Activated naive CD4-positive, alpha-beta T cell treated with Interleukin-2 at 50 U/mL for 16 hours (primary cell): ENCODE measurements at places on chromosomes 13 and 19.

DNA sequence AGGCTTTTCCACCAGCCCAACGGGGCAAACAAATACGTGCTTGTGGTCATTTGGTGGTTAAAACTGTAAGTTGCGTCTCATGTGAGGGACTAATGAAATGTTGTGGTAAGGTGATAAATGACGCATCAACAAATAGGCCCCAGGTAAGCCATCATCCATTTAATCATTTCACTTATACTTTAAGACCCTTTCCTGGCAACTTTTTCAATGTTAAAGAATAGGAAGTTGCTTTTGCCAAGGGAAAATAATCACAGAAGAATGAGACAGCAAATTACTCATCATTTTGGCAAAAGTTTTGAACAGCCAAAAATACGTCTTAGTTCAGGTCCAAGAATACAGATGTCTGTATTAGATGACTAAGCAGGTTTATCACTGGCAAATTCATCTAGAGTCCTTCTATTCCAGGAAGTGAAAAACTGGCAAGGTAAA is 660.4 kb downstream of the SLITRK1 start:
- DNase-seq, result no peak

GRCh38 chr13:38394777-38395496 is 45.3 kb downstream of the UFM1 start:
- no peak for DNase-seq

DNA sequence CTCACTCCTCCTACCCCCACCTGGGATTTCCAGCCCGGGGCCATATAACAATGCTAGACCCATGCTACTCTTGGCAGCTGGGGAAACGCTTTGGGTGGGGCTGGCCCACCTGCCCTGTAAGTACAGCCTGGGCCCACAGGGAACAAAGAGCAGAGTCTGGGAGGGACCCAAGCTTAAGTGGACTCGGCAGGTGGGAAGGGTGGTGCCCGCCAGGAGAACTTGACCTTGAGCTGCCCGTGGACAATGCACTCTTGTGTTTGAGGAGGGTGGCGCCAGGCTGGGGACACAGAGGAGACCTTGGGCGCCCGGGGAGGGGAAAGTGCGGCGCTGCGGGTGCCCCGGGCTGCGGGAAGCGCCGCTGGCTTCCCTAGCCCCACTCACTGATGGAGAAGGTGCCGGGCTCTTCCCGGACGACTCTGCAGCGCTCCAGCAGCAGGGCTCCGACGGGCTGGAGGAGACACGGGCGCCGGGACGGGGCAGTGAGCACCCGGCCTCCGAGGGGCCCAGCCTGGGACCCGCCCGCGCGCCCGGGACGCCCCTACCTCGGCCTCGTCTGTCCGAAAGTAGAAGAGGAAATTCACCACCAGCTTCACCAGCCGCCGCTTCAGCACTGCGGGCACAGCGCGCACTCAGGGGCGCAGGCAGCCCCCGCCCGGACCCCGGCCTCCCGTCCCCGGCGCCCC is 607 bp downstream of the PLEKHJ1 start:
- DNase-seq, result no peak

GRCh38 chr13:48906200-48906599 is 69.5 kb upstream of the FNDC3A start:
- DNase-seq, result no peak

DNA sequence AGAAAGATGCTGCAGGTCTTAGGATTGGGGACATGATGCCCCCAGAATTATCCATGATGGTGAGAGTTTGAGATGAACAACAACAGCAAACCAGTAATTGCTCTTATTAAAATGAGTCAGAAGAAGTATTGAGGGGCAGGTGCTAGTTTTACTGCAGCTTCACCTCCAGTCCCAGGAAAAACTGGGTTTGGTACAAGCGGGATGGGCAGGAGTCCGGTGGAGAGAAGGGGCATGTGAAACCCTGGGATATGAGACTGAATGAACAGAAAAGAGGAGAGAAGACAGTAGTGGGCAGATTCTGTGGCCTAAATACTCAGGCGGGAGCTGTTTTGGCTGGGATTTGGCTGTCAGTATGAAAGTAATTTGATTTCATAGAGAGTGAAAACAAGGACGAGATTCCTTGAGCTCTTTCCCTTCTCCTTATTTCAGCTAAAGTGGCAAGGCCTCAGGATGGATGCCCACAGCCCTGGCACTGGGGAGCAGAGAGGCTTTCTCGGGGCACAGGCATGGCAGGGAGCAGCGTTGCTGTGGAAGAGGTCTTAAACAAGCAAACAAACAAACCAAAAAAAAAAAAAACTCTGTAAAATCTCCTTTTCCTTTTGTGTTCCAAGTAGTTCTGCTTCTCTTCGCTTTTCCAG is 30.7 kb downstream of the NFIX start:
- no peak for DNase-seq

- peak; percentile 44 for DNase-seq
Measured at GRCh38 chr13:30576528-30576927, 41.2 kb upstream of the USPL1 start.

GRCh38 chr13:31755803-31756212 is 16.5 kb downstream of the RXFP2 start:
- no peak for DNase-seq

GRCh38 chr13:48626077-48626449 is 27.7 kb upstream of the CYSLTR2 start:
- DNase-seq, result no peak

DNA sequence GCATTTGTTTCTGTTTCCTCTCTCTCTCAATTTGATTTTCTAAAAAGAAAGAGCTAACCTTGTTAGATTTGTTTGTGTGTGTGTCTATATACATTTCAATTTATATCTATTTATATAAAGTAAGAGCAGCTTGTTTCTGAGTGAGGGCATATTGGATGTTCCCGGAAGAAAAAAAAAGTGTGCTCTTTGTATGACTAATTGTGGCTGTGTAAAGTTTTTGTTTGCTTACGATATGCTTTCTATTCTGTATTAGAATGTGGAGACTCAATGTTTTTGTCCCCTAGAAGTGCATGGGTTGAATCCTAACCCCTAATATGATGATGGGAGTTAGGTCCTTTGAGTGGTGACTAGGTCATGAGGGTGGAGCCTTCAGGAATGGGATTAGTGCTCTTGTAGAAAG is 66.6 kb upstream of the C1QTNF9B start:
- DNase-seq, result no peak

- DNase-seq, result no peak
Measured at GRCh38 chr19:11806354-11807098, 7.5 kb upstream of the ZNF440 start.

DNA sequence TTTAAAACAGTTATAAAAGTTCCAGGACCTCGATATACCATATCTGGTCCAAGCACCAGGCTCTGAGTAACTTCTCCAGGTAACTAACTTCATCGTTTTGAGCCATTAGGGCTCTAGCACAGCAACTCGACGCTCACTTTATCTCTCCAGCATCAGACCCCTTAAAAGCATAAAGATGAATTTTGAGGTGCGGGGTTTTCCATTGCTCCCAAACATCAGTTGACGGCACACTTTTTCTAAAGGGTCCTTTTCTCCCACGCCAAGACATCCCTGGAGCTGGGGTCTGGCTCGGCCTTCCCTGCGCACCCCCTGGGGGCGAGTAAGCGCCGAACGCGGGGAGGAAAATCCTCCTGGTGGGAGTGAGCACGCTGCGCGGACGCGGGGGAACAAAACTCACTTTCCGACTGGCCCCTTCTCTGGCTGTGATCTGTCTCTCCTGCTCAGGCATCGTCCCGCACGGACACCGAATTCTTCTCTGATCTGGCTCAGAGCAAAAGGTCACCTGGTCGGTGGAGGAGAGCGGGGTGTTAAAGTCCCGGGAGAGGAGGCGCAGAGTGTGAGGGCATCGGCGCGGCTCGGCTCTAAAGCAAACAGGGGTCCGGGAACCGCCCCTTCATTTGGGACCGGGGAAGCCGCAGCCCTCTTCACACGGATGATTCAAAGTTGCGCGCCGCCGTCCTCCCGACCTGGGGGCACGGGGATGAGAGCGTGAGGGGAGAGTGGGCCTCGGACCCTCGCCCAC is at the start of gene ATP7B:
ATP7B (minus strand) TSS at position 561 of the 742 bp plus-strand sequence; CDS start at position 448, 113 bp downstream.
- peak; percentile 30 for DNase-seq

DNA sequence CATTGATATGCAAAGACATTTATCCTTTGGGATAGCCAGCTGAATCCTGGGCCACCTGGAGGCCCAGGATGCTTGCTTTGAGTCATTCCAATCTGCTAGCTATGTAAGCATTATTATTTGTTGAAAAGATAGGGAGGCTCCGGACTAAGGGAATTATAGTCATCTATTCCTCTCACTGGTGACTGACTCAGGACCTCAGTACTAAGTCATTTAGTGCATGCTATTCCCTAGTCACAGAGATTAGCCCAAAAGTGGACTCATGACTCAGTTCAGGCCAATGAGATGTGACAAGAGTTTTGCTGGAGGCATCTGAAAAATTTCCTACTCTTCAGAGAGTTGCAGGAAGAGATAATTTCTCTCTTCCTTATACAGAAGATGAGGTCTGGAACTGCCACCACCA is 67.9 kb upstream of the ITM2B start:
- no peak for DNase-seq

DNA sequence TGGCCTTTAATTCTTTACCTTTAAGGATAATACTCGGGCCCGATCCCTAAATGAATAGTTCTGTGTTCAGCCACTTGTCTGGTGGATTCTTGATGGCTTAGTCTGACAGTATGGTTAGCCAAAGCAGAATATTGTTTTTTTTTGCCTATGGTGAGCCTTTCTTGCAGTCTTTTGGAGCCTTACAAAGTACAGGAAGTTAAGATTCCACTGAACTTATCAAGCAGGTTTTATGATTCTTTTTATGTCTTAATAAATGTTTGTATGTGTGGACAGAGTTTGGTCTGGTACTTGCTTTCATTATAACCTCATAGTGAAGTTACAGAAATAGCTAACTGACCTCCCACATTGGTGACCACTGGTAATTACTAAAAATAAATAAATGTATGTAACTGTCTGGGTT is 17.1 kb downstream of the PCCA start:
- DNase-seq, result no peak

DNA sequence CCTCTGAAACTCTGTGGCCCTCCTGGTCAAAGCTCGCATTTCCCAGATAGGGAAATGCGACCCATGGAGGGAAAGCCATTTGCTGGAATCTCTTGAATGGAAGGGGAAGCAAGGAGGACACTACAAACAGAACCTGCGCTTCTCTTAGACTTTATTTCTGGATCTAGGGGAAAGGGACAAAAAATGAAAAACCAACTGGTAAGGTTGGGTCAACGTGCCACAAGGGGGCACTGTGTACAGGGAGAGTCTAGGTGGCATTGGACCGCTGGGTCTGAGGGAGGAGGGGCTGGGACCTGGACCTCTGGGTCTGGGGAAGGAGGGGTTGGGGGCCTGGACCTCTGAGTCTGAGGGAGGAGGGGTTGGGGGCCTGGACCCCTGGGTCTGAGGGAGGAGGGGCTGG is 5.0 kb downstream of the KLK4 start:
- peak; percentile 12 for DNase-seq

DNA sequence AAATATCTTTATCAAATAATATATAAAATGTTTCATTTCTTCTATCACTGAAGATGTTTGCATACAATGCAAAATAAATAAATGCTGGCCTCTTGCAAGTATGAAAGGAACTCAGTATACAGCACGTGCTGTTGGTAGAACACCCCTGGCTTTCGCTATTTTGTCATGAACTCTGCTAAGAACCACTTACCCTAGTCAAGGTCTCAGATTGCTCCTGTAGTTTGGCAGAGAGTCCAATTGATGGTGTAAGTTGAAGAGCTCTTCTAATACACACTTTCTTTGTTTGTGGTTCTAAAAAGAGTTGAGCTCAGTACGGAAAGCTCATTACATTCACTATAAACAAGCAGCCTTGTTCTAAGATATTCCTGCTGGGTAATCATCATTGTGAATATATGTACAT is 1258.9 kb downstream of the EFNB2 start:
- no peak for DNase-seq

DNA sequence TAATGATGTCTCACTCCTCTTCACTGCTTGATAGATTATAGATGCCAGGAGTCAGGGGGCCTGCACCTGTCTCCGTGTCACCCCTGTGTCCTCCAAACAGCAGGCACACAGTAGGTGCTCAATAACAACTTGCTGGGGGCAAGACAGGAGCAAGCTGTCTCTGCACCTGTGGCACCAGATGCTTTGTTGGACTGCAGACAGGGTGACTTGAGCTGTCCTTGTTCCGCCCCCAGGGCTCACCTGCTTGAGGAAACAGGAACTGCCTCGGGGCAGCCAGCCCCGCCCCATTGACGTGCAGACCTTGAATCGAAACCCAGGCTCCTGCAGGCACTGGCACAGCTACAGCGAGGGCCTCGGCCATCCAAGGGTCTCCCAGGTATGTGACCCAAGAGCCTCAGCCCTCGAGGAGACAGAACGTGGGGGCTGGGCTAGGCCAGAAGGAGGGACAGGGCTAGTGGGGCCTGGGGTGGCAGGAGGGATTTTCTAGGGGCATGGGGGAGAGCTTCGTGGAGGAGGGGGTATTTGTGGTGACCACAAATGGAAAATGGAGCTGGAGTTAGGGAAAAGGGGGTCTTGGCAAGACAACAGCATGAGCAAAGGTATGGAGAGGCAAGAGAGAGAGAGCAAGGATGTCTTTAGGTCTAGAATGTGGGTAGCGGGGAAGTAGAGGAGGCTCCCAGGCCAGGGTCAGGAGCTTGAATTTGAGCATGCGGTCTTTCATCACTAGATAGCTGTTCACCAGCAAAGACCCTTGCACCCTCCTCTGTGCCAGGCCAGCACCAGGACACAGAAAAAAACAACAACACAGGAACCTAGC is at the start of gene HSH2D:
HSH2D (plus strand) TSS at position 287 of the 817 bp plus-strand sequence. CDS start 5,066 bp downstream, outside the sequence.
- peak; percentile 77 for DNase-seq

- no peak for DNase-seq
Measured at GRCh38 chr13:106182404-106182803, 353.1 kb downstream of the EFNB2 start.

DNA sequence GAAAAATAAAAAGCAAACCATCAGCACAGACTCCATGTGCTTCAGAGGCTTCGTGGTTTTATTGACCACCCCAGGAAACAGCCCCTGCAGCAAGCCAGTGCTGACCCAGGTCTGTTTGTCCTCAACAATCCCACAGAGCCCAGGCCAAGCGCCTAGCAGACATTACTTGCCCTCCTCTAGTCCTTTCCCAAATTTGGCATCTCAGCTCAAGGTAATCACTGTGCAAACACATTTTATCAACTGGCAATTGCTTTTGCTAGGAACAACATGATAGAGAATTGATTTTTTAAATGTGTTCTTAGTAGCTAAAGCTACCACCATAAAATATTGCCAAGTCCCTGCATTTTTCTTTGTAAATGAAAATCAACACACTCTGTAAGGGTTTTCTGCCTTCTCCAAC is 121.8 kb downstream of the STOML3 start:
- no peak for DNase-seq

DNA sequence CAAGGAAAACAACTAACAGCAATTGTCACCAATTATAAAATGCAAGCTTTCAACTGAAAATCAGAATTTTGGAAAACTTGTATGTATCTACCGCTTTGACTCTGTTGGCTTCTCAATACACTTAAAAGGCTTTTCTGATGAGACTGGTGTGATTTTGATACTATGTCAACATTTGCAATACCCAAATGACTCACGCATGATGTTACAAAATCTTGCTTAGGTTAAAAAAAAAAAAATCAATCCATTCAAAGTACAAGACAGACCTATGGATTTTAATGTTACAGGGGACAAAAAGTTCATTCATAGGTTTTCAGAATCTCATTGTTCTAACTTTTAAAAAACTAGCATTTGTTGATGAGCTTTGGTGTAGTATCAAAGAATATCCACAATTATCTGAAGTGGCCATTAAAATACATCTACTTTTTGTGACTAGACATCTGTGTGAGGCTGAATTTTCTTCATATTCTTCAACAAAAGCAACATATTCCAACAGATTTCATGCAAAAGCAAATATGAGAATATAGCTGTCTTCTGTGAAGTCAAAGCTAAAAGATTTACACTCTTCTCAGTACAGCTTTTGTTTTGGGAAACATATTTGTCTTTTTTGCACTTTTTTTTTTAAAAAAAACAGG is 10.7 kb downstream of the ELF1 start:
- no peak for DNase-seq

- DNase-seq, result no peak
Measured at GRCh38 chr13:72246396-72246795, 379.4 kb upstream of the DACH1 start.
